NCI-H510A treated with DMSO at 0.1 percent for 48 hours (cell line): ENCODE measurements at places on chromosomes 6 and 20.

- DNase-seq: peak; percentile 19
Measured at GRCh38 chr6:121686611-121687023, 251.2 kb downstream of the GJA1 start.

DNA sequence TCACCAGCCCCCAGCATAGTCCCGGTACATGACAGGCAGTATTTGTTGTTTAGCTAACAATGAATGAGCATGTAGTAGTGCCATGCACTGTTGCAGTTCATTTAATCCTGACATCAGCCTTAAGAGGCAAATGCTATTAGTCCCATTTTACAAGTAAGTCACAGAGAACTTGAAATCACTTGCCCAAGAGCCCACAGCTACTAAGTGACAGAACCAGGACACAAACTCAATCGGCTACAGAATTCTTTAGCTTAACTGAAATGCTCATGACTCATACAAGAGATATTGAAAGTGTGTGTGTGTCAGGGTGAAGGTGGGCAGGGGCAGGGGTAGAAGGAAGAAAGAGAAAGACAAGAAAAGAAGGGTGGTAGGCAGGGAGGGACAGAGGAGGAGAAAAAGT lies 52.7 kb downstream of the UNC5CL start:
- DNase-seq: no peak

GRCh38 chr6:9496837-9497236 lies 918.0 kb downstream of the TFAP2A start:
- no peak for DNase-seq

- peak; percentile 5 for DNase-seq
Measured at GRCh38 chr20:258963-259362, 1.4 kb downstream of the DEFB132 start.

GRCh38 chr6:141290941-141291721 lies 841.6 kb upstream of the GJE1 start:
- DNase-seq: no peak

DNA sequence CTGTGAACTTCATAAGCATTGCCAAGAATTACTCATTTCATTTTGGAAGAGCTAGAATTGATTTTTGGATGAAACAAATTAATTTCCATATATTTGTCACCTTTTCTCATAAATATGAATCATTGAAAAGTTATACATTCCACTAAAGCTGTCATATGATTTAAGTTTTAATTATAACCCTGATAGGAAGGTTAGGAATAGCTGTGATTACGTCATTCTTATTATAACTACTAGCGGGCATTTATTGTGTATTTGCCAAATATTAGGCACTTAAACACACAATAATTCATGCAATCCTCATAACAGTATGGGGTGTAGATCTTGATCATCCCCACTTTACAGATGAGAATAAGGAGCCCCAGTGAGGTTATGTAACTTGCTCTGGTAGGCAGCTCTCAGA lies 77.4 kb upstream of the ENPP5 start:
- DNase-seq: no peak

DNA sequence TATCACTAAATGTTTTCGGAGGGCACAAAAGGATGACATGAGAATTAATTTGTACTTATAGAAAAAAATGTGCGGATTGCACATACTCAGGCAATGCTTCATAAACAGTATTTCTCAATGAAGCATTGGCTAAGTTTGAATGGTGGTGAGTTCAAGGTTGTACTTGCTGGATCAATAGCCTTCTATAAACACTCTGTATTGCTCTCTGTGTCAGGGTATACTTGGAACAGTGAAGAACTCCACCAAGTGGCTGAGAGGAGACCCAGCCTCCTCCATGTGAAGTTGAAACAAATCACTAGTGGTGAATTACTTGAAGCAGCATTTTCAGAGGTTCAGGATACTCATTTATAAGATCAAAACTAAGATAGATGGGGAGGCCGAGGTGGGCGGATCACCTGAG lies 360.6 kb downstream of the RIMS1 start:
- no peak for DNase-seq

DNA sequence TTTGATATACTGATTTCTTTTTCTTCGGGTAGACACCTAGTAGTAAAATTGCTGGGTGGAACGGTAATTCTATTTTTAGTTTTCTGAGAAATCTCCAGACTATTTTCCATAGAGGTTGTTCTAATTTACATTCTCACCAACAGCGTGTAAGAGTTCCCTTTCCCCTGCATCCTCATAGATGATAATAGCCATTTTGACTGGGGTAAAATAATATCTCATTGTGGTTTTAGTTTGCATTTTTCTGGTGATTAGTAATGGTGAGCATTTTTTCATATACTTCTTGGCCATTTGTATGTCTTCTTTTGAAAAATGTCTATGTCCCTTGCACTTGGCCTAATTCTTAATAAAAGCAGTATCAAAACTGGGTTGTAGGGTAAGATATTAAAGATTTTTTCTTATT lies 148.9 kb upstream of the SIM1 start:
- DNase-seq: no peak

- DNase-seq: no peak
Measured at GRCh38 chr6:36641543-36641942, 37.0 kb upstream of the CDKN1A start.

DNA sequence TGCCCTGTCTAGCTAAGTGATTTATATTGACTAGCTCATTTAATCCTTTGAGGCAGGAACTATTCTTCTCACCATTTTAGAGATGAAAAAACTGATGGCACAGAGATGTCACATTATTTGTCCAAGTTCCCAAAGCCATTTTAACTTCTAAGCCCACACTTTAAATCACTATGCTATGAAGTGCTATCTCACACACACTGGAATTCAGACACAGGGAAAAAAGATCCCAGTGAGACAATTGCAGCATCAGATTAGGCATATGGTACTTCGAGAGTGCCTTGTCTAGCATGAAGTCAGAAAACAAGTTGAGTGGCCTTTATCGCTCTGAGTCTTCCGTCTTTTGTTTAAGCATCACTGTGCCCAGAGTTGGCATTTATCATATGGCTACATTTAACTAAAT lies 54.1 kb upstream of the PDE7B start:
- DNase-seq: no peak

DNA sequence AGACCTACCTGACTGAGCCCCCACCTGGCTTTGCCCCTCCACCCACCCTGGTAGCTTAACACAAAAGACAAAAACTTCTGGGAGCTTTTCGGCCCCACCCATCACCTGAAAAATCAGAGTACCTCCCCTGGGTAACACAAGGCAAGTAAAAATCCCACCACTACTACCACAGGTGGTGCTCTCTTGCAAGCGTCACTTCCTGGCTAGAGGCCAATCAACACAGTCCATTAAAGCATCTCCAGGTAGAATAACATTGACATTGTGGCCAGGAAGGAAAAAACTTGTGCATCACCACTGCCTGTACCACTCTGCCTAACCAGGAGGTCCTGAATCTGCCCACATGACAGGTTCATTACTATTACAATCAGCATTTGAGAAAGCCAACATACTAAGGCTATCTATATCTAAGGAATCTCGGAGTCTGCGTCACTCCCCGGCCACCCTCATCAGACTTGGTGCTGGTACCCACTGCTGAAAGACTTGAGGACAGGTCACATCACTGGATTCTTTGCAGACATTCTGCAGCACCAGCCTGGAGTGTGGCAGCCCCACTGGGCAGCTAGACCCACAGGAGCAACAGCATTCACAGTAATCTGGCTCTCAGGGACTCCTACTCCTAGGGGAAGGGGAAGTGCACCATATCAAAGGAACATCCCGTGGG lies 125.9 kb downstream of the CDK19 start:
- DNase-seq: no peak

DNA sequence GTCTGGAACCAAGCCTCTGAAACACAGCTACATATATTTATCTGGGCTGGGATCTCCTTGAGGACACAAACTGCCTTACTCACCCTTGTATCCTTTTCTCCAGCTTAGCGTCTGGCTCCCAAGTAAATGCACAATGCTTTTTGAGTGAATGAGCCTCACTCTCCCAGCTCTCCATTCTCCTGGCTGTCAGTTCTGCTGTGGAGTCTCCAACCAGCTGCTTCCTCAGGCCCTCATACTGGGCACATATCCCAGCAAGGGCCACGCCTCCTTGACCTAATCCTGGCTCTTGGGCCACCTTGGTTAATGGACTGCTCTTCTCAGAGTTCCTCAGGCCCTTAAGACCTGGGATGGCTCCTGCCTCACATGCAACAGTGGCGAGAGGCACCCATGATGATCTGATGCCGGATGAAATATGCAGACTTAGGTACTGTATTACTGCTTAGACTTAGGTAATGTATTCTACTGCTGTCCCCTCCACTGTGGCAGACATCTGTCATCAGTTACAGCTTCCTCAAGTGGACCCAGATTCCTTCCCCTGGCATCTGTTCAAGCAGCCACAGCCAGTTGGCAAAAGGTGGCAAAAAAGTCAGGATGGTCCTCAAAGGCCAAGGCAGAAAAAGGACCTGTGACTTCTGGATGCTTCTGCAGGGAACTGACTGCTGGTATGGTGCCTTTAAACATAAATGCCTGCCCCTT lies 16.5 kb downstream of the SNHG17 start:
- DNase-seq: no peak

GRCh38 chr6:73830119-73830518 lies 134.1 kb downstream of the CD109 start:
- DNase-seq: no peak

DNA sequence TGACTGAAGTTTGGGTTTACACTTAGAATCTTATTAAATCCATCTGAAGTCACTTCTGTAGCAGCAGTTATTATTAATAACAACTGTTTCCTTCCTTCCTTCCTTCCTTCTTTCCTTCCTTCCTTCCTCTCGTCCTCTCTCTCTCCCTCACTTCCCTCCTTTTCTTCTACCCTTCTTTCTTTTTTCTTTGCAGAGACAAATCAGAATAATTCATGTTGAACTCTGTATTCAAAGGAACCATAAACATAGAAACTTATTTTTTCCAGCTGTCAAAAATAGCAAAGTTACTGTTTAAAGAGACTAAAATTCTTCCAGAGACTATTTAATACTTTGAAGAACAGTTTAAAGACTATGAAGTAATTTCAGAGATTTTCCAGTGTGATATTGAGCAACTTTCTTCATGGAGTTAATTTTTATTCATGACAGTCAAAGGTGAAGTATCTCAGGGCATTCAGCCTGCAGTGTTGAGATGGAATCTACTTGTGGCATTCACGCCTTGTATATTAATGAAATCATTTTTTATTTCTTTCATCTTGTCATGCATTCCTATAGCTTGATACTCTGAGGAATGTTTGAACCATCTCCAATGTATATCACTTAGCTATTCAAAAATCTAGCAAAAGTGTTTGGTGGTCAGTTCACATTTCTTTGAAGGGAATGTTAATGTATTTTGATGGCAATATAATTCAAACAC lies 109.7 kb downstream of the BCAS1 start:
- DNase-seq: no peak

DNA sequence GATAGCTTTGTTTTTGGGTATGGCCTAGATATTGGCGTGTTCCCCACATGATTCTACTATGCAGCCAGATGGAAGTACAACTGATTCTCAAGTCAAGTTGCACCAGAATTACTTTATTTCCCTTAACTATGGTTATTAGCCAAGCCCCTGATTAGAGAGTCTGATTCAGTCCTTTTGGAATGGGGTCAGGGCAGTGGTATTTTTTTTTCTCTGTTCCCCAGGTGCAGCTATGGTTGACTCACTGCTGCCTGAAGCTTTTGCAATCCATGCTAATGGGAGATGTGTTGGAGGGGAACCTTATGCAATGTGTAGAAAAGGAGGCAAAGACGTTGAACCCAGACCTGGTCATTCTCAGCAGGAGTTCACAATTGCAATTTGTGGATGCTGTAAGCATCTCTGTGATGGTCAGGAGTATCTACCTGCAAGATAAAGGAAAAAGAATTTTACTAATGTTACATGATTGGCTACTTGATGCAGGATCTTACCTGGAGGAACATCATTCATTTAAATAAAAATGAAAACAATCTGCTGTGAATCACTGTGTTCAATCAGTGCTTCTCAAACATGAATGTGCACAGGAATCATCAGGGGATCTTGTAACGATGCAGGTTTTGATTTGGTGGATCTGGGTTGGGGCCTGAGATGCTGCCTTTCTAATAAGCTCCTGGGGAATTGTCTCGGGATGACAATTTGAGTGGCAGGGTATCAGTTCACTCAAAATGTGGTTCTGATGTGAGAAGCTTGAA lies 49.4 kb downstream of the PFDN4 start:
- no peak for DNase-seq

DNA sequence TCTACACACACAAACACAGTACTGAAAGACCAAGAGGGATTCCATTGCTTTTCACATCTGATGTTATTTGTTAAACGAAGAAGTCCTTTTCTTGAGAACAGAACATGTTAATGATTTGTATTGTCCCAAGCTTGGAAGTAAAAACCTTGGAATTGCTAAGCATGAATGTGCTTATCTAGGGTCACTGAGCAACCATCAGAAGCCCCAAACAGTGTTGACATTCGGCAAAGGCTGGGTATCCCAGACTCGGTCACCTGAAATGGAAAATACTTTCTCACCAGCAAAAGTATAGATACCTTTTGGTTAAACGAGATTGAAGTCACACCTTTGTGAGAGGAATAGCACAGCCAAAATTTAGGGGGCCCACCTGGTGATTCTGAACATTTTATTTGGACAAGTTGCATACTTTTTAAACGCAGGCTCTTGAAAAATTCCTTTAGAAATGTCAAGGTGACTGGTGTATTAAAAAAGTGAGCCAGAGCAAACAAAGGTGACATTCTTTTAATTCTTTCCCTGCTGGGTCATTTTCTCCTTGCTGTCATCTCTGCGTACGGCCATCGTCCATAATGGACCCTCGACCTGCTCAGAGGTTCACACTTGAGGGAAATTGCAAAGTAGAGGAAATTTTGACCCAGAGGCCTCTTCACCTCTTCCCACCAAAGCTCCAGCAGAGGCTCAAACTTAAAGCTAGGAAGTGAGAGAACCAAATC lies 95.8 kb upstream of the FOXA2 start:
- DNase-seq: no peak

- DNase-seq: no peak
Measured at GRCh38 chr6:72716916-72717315, 95.1 kb downstream of the KCNQ5 start.

GRCh38 chr6:52551483-52552277 lies 25.2 kb downstream of the TRAM2 start:
- DNase-seq: peak; percentile 99

GRCh38 chr20:3277686-3278465 lies 38.9 kb upstream of the SLC4A11 start:
- no peak for DNase-seq

- no peak for DNase-seq
Measured at GRCh38 chr20:58197185-58197469, 31.3 kb downstream of the ANKRD60 start.

GRCh38 chr6:67112120-67112519 lies 1405.1 kb upstream of the EYS start:
- no peak for DNase-seq
